ENCODE measurements at places on chromosomes 16 and 17. TPM values are rescaled to one million over a fixed set of nuclear protein-coding genes. Genes with fewer than 3 reads are reported as not detected.
A peak's percentile ranks its signal among the peaks of the same experiment; 100 is the strongest.

DNA sequence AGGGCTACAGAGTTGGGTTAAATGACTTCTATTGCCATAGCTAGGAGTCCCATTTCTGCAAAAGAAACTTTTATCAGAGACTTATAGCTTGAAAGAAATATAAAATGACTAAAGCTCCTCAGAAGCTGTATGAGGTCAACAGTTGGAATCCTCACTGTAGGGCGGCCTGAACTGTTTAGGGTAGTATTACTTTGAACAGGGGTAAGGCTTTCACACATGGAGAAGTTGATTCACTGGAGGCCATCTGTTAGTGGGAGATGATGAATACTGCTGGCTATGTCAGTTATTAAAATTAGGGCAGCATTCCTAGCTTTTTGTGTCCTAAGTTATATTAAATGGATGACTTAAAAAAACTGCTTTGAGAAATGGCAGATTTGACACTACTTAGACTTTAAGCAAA, 6.0 kb downstream of the TTC19 start:
- no peak for DNase-seq

DNA sequence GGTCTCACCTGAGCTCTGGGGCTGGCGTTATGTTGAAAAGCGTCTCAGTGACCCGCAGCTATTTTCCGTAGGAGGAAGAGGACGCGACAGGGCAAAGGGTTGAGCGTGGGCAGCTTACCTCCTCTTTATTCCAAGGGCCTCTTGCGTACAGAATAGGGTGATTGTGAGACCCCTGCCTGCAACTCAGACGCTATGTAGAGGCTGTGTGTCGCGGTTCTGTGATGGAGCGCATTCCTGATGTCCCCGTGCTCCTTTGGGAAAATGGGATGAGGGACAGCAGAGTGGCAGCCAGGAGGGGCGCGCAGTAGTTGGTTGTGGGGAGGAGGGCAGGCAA, 531 bp upstream of the CDH8 start:
- DNase-seq: no peak

DNA sequence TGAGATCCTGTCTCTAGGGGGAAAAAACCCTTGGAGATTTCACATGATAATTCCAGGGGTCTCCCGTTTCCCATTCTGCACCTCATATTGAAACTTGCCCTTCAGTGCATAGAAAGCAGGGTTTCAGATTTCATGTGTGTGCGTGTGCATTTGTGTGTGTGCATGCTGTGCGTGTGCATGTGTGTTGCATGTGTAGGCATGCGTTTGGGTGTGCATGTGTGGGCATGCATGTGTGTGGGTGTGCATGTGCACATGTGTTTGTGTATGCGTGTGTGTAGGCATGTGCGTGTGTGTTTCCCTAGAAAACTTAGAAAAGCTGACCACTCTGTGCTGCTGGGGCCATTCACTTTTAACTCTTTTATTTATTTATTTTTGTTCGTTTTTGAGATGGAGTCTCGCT, 40.0 kb downstream of the IL21R start:
- DNase-seq: no peak

DNA sequence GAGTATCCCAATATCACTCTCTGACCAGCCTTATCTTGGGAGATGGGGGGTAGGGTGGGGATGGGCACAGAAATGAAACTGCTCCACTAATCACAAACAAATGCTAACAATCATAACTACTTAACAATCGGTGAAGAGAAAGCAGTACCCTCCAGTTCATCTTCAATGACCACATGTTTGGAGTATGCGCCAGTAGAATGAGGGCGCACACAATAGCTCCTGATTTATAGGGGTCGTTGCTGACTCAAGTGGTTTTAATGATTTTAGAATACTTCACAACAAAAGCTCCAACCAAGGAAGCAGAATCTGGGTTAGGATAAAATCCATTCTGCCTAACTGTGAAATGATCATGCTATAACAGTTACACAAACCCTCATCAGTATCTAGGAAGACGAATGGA, 184.4 kb downstream of the AATF start:
- no peak for DNase-seq

DNA sequence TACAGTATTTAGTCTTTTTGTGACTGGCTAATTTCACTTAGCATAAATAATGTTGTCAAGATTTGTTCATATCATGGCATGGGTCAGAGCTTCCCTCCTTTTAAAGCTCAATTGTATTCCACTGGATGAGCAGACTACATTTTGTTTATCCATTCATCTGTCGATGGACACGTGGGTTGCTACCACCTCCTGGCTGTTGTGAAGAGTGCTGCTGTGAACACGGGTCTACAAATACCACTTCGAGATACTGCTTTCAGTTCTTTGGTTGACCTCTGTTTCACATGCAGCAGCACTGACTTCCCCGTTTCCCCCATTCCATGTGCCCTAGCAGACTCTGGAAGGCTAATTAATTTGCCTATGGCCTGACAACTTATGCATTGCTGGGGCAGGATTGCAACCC, 285.4 kb downstream of the SHISA9 start:
- no peak for DNase-seq

DNA sequence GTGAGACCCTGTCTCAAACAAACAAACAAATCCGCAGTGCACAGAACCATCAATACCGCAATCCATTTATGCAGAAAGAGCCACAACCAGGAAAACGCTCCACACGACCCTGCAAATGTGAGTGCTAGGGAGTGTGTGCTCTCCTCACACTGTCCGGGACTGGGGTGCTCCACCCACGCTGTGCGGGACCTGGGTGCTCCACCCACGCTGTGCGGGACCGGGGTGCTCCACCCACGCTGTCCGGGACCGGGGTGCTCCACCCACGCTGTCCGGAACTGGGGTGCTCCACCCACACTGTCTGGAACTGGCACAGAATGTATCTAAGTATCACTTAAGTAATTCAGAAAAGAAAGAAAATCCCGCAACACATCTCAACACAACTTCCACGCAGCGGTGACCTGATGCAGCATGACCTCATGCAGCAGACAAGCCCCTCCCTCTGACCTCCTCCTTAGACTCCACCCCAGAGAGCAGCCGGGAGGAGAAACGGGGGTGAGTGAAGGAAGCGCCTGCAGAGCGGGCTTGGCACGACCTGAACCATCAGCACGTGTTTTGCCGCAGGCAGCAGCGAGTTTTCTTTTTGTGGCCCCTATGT, 38.5 kb downstream of the ZNF276 start:
- DNase-seq: no peak

DNA sequence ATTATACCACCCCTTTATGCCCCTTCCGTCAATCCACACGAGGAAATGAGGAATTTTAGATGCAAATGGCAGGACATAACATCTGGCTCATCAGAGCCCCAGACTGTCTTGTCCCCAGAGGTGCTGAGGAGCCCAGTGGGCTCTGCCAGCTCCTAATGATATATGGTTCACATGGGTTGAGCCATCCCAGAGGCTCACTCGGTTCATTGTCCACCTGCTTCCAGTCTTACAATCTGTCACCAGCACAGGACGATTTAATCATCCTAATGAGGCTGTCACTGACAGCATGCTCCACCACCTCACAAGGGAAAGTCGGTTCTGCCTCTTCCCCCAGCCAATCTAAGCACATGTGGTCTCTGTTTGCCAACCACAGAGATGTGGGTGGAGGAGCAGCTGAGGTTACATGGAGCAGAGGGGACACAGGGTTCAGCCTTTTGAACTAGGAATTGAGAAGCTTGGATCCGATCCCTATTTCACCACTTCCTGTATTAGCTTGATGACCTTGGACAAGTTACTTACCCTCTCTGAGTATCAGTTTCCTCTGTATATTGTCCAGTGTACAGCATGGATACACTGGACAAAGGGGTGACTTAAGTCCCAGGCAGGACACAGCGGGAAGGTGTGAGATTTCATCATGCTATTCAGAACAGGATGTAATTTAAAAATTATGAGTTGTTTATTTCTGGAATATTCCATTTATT, 27.0 kb upstream of the DHX8 start:
- DNase-seq: no peak

Gene CTRB1
- total RNA-seq: not detected

GRCh38 chr17:30237296-30238002, 2.0 kb upstream of the SLC6A4 start:
- no peak for DNase-seq

DNA sequence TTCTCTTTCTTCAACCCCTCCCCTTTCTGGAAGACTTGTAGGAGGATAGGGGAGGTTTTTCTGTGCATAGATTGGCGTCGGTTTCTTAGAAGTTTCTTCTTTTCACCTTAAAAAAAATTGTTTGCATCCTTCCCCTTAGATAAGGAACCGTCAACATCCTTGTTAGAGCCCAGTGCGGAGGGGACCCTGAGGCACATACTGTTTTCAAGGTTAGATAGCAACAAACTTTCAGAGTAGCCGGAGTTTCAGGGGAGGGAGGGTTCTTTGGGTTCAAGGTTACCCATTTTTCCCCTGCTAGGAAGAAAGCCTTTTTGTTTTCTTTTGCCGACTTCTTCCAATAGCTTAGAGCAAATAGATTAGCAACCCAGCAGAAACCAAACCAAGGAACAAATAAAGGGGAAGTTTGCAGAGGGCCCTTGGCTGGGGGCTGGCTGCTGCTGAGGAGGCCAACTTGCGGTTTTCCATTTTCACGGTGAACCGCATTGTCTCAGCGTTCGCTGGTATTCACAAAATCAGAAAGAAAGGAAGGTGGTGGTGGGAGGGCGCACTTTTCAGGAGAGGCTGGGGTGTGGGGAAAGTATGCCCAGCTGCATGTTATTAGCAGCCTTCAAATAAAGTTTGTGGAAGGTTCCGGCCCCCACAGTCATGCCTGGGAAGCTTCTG, 28.8 kb downstream of the MSI2 start:
- DNase-seq: peak; percentile 66

DNA sequence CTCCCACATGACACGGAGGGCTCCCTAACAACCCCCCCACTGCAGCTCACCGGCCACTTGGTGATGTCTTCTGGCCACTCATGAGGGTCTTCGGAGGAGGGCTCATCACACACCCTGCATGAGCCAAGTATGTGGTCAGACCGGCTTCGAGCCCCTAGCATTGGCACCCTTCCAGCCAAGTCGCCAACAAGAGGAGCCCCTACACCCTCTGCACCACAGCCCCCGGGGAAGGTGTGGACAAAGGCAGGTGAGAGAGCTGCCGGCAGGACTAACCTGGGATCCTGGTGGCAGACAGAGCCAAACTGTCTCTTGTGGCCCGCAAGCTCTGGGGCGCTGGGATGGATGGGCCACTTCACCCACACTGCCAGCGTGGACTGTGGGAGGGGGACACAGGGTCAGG, 6.5 kb downstream of the SNRNP25 start:
- DNase-seq: no peak

DNA sequence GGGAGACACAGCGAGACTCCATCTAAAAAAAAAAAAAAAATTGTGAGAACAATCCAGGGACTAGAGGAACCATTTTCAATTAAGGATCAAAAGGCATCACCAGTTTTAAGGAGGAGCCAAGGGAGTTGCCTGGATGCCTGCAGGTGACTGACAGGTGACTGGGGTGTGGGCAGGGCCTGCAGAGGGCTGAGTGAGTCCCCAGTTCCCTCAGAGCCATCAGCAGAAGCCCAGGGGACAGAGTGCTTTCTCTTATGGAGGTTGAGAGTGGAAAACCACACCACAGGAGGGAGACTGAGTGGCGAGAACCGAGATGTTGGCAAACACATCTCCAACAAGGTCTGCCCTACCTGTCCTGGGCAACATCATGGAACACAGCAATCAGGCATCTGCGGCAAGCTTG, 27.1 kb upstream of the CREBBP start:
- no peak for DNase-seq

Gene QPRT
- 4.8 TPM for total RNA-seq

Gene USH1G
- not detected for total RNA-seq

Gene MRPL38
- total RNA-seq: 97.5 TPM

GRCh38 chr16:50548125-50548908, at the start of gene NKD1:
NKD1 (plus strand) TSS chr16:50548396; CDS start chr16:50548554, 158 bp downstream.
- DNase-seq: peak; percentile 68

Gene CDH11
- not detected for total RNA-seq

Gene KRTAP9-8
- total RNA-seq: not detected

Gene SIRT7
- total RNA-seq: 55.6 TPM

Gene MAP3K3
- 40.3 TPM for total RNA-seq

Gene SMPD3
- total RNA-seq: 4.1 TPM

Gene KRTAP4-4
- not detected for total RNA-seq

Gene IST1
- total RNA-seq: 180 TPM

Gene NPIPB6
- 1.4 TPM for total RNA-seq

GRCh38 chr17:82872591-82873520, 33.0 kb upstream of the ZNF750 start:
- no peak for DNase-seq

GRCh38 chr16:87723226-87723623, 42.6 kb downstream of the KLHDC4 start:
- no peak for DNase-seq

DNA sequence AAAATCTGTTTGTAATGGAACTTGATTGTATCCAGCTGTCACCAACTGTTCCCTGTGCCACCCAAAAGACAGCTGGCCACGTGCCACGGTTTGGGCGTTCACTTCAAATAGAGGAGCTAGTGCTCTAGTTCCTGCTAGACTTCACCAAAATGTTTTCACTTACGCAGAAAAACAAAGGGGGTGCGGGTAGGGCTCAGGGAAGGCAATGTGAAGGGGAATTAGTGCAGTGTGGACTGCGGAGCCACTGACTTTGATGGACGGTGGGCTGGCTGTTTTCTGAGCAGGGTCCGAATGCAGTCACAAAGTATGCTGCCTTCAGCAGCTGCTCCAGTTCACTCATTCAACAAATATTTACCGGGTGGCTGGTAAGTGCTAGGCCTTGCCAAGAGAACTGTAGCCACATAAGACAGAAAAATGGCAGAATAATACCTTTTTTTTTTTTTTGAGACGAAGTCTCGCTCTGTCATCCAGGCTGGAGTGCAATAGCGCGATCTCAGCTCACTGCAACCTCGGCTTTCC, 7.6 kb upstream of the CYTH1 start:
- DNase-seq: peak; percentile 68

Gene MMP2
- not detected for total RNA-seq

Gene ZDHHC1
- 0.29 TPM for total RNA-seq

Gene ODAD4
- total RNA-seq: 0.42 TPM

- no peak for DNase-seq
Measured at GRCh38 chr17:80817861-80818260, 173.8 kb upstream of the CHMP6 start.

DNA sequence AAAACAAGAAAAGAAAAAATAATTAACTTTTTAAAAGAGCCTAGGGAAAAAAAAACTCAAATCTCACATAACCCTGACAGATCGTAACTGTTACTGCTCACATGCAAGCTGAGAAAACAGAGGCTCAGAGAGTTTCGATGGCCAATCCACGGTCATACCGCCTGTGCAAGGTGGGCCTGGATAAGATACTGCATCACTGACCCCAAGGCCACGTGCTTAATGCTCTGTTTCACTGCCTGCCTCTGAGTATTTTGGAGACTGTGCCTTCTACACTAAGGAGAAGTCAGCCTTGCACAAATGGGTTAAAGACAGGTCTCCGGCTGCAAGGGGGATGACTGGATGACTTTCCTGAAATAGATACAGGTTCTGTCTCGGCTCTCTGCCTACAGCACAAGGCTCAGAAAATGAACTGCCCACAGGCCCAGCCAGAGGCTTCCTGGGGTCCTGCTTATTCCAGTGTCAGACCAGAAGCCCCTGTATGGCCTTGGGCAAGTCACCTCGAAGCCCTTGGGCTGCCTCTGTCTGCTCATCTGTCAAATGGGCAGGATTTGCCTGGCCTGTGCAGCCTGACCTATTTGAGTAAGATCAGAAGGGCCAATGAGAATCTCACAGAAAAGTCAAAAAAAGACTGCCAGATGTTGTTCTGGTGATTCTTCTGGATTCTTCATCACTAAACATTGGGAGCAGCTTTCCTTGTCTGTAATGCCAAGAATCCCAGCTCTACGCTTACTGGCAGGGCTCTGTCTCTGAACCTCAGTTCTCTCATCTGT, 25.8 kb downstream of the CNGB1 start:
- DNase-seq: no peak

GRCh38 chr17:78111016-78111726, 17.4 kb downstream of the TMC6 start:
- DNase-seq: no peak

Gene TRIM47
- 43.4 TPM for total RNA-seq

Data from activated CD4-positive, alpha-beta T cell treated with anti-CD3 and anti-CD28 coated beads, Interleukin-2, amount 10 ng/mL, durations not matched to agents 7 days and 5 days (primary cell).